NCI-H1417 treated with DMSO at 0.1 percent for 48 hours (cell line): ENCODE measurements at places on chromosomes 7 and 10.

- DNase-seq, result no peak
Observed at GRCh38 chr7:150877536-150877935, 25.2 kb downstream of the AOC1 start.

GRCh38 chr10:103910442-103911012, 7.5 kb downstream of the STN1 start:
- no peak for DNase-seq

GRCh38 chr10:114397651-114398145, 6.6 kb downstream of the AFAP1L2 start:
- no peak for DNase-seq

DNA sequence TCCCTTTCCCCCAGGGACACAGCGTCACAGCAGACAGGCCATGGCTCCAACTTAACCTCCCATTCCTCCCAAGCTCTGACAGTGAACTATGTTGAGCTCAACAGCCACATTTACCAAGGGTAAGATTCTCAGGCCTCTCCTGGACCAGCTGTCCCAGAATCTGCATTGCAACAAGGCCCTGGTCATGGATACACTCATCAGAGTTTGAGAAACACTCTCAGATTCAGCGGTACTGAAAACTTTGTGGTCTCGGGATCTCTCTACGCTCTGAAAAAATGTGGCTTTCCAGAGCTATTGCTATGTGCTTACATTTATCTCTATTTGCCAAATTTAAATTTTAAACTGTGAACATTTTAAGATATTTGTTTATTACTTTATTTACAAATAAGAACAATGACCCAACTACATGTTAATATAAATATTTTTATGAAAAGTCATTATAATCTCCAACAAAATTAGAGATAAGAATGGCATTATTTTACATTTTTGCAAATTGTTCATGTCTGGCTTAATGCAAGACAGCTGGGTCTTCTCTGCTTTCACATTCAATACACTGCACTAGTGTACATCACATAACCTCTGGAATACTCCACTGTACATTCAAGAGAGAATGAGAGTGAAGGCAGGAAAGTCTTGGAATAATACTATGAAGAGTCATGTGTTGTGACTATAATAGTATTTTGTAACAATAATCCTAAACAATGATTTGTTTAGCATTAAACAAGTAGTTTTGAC, 190.9 kb upstream of the PITRM1 start:
- no peak for DNase-seq

DNA sequence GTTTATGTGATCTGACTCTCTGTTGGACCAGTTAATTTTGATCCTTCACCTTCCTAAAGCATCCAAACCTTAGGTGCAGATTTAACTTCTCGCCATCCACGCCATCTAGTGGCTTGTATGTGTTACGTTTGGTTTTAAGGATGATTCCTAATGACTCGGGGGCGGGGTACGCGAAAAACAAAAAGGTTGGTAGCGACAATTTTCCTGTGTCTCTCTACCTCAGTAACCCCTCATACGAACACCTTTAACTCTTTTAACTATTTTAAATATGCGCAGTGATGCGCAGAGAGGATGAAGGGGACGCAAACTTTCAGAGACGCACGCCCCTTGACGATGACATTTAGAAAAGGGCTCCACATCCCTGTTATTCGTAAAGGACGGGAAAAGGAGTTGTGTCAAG, 714 bp upstream of the KCND2 start:
- peak; percentile 58 for DNase-seq

DNA sequence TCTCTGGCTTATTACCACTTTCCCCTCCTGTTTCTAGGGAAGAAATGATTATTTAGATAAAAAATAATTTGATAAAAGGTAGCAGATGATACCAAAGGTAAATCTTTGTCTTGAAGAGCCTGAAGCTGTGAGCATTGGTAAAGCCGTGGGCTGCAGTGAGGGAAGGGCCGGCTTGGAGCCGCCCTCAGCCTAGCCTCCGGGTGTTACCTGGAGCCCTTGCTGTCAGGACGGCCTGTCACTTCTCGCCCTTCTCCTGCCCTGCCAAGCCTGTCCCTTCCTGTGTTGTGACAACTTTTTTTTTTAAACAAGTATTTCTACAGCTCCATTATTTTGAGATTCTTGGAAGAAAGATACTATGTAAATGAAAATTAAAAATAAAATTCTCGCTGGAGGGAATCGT, 7.0 kb downstream of the CUX1 start:
- no peak for DNase-seq

GRCh38 chr7:33399528-33400213, 270.3 kb downstream of the BBS9 start:
- no peak for DNase-seq

- DNase-seq, result no peak
Observed at GRCh38 chr7:45105588-45106188, 5.8 kb downstream of the TBRG4 start.

- DNase-seq, result no peak
Observed at GRCh38 chr7:54878339-54878738, 119.3 kb upstream of the SEC61G start.

GRCh38 chr10:67141300-67141699, 215.5 kb downstream of the LRRTM3 start:
- no peak for DNase-seq

DNA sequence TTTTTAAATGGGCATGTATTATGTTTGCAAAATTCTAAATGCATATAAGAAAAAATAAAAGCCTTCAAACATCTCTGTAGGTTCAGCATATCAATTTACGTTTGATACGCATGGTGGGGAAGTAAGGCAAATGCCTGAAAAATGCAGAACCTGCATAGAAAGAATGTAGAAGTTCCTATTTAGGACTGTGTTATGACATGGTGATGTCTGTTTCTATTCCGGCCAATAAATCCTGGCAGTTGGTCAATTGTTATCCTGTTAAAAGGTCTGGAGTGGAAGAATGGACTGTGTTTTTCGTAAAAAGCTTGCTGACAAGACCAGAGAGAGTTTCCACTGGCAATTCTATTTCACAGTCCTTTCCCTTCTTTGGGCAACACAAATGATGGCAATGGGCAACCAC, 49.6 kb upstream of the CAV2 start:
- no peak for DNase-seq

DNA sequence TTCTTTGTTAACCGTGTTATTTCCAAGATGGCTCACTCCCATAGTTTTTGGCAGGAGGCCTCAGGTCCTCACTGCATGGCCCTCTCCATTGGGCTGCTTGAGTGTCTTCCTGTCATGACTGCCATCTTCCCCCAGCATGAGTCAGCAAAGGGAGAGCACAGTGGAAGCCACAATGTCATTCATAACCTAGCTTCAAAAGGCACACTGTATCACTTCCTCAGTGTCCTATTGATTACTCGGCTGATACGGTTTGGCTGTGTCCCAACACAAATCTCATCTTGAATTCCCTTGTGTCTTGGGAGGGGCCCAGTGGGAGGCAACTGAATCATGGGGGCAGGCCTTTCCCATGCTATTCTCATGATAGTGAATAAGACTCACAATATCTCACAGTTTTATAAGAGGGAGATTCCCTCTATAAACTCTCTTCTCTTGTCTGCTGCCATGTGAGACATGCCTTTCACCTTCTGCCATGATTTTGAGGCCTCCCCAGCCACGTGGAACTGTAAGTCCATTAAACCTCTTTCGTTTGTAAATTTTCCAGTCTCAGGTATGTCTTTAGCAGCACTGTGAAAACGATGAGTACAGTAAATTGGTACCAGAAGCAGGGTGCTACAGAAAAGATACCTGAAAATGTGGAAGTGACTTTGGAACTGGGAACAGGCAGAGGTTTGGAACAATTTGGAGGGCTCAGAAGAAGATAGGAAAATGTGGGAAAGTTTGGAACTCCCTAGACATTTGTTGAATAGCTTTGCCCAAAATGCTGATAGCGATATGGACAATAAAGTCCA, 106.5 kb downstream of the PRLHR start:
- DNase-seq, result no peak

GRCh38 chr10:96670786-96671185, 49.5 kb downstream of the PIK3AP1 start:
- peak; percentile 84 for DNase-seq

GRCh38 chr7:4015996-4016395, 666.1 kb upstream of the FOXK1 start:
- DNase-seq, result no peak

- no peak for DNase-seq
Observed at GRCh38 chr7:7510794-7511193, 24.9 kb downstream of the COL28A1 start.

DNA sequence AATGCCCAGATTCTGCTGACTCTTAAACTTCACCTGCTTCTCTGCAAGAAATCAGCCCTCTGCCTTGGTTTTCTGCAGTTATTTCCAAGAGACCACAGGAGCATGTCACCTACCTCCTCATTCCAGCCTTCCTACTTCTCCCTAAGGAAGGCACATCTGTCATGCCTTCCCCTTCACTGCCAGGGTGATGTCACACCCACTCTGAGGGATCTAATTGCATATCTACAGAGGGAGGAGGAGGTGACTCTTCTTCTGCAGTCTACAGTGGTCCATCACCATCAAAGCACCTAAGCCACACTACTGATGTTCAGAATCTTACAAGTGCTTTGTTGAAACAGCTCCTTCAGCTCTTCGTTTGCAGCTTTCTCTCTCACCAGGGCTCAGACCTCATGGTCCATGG, 275.5 kb downstream of the FGFR2 start:
- no peak for DNase-seq

DNA sequence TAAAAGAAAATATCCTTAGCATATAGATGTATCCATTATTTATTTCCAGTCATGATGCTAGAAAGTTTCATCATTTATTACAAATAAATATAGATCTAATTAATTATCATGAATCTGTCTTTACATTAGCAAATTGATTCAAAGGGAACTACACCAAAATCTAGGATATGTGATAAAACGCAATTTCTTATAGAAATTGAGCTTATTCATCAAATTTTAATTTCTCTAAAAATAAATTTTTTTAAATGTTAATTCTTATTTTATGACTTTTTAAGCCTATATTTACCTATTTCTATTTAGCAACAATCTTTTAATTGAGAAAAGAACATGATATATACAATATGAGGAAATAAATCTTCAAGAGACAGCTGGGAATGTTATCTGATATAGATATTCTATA, 34.0 kb upstream of the ING3 start:
- no peak for DNase-seq

DNA sequence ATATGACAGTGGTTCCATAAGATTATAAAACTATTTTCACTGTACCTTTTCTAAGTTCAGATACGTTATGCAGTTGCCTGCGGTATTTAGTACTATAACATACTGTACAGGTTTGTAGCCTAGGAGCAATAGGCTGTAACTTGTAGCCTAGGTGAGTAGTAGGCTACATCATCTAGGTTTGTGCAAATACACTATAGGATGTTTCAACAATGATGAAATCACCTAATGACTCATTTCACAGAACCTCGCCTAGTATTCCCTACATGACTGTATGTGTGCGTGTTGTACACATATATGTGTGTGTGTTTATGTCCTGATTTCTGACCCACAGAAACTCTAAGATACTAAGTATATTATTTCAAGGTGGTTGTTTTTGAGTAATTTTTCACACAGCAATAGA, 139.0 kb downstream of the HERPUD2 start:
- DNase-seq, result no peak

- no peak for DNase-seq
Observed at GRCh38 chr10:9875353-9875752, 1142.3 kb upstream of the CELF2 start.

GRCh38 chr10:49230004-49230403, 41.8 kb upstream of the TMEM273 start:
- no peak for DNase-seq

GRCh38 chr10:86733260-86733671, 23.2 kb upstream of the BMPR1A start:
- DNase-seq, result no peak

DNA sequence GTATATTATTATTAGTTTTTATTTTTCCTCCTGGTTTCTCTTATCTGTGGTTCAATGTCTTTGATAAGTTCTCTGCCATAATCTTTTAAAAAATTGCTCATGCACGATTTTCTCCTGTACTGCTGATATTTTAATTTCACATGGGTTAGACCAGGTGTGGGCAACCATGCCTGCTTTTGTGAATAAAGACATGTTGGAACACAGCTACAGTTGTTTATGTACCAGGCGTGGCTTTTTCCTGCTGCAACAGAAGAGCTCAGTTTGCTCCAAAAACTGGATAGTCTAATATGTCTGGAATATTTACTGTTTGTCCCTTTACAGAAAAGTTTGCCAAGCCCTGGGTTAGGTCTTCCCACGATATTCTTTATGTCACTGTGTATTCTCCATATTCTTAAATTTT, 105.2 kb downstream of the VWC2 start:
- DNase-seq, result no peak

DNA sequence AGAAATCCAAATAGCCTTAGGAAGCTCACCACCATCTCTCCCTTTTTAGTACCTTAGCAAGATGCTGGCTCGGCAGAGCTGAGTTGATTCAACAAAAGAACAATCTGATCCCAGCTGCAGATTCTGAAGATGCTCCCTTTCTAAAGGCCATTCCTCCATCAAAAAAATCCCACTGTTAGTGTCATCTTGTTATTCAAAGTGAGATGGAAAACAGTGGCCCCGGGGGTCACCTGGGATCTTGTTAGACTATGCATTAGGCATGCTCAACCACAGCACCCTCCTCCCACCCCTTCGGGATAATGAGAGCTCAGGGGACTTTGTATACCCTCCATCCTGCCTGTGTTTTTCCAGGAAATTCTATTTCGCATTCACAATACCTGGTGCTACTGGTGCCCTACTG, 2.4 kb downstream of the NCAPG2 start:
- no peak for DNase-seq

GRCh38 chr7:136086712-136087111, 109.6 kb upstream of the MTPN start:
- DNase-seq, result no peak

GRCh38 chr7:19066170-19066569, 51.3 kb downstream of the TWIST1 start:
- no peak for DNase-seq

GRCh38 chr7:133822001-133822641, 305.0 kb upstream of the LRGUK start:
- no peak for DNase-seq

DNA sequence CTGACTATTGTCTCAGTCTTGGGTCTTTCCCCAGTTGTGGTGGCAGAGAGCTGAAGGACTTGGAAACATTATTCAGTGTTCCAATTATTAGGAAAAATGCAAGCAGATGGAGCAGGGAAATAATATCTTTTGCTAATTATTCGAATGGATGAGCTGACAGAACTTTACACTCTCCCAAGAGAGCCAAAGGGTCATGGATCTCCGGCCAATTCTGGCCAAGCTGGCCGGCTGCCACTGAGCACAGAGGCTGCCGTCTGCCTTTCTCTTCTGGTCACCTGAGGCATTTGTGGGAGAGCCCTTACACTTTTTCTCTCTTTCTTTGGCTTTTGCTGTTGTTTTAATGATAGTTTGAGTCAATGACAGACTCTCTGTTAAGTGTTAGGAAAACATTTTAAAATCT, 22.2 kb upstream of the CNTNAP2 start:
- DNase-seq, result no peak

- no peak for DNase-seq
Observed at GRCh38 chr10:95459446-95460045, 101.6 kb downstream of the SORBS1 start.

- no peak for DNase-seq
Observed at GRCh38 chr7:100914208-100914878, 18.7 kb upstream of the ACHE start.
